ENCODE measurements at places on chromosomes 2 and 18.

DNA sequence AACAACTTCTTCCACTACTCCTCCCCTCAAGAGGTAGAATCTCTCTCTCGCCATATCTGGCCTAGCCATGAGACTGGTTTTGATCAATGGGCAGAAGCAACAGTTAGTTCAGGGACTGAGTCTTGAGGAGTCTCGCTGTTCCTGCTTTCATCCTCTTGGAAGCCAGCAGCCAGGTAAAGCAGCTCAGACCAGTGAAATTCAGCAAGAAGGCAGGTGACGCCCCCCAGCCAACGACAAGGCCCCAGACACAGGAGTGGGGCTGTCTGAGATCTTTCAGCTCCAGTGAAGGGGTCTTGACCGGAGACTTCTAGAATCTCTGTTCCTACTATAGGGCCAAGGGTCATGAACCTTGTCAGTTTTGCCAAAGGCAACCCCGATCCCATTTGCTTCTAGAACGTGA is 39.7 kb upstream of the ACAA2 start:
- DNase-seq: no peak

DNA sequence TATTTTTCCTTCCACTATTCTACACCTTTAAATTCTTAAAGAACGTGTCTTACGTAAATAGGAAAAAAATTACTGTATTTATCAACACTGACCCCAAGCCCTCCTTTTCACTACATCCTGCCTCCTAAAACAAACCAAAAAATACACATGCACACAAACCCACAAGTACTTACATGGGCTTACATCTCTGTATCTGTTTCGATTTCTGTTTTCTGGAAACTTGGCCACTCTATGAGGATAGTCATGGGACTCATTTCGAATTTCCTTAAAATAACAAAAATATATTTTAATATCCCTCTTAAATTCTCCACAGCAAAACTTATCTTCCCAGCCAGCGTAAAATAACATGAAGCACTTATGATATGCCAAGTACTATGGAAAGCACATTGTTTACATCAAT is 25.0 kb downstream of the PTPN2 start:
- DNase-seq: no peak

DNA sequence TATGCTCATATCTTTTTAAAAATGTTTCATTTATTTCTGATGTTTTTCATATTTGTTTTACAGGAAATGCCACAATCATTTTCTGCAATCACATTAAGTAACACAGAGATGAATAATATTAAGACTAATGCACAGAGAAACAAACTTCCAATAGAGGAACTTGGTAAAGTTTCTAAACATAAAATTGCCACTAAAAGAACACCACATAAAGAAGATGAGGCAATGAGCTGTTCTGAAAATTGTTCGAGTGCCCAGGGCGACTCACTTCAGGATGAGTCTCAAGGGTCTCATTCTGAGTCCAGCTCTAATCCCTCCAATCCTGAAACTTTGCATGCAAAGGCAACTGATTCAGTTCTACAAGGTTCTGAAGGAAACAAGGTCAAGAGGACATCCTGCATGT is 70.4 kb downstream of the APLF start:
- no peak for DNase-seq

DNA sequence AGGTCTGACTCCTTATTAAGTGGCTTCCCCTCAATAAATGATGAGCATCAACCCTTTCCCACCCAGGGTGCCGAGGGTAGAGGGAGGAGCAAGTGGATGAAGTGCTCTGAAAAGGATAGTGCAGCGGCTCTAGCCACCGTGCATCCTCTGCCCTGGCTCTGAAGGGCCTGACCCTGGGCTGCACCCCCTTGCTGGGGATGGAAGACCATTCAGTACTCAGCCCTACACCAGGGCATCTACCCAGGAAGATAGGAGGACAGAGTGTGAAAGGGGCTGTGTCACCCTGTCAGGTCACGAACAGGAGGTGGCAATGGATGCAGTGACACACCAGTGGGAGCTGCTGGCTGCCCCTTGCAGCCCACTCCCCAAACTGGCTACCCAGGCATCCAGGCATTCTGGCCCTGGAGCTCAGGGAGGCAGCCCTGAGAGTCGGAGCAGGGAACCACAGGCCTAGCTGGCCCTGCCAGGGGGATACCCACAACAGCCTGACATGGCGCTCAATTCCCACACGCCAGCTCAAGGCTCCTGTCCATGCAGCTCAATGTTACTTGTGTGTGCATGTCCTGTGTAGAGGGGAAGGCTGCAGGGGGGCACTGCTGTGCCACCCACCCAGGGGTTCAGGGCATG is 7.6 kb downstream of the ACTR1B start:
- no peak for DNase-seq

- DNase-seq: no peak
Observed at GRCh38 chr2:200845669-200846325, 18.7 kb downstream of the CLK1 start.

DNA sequence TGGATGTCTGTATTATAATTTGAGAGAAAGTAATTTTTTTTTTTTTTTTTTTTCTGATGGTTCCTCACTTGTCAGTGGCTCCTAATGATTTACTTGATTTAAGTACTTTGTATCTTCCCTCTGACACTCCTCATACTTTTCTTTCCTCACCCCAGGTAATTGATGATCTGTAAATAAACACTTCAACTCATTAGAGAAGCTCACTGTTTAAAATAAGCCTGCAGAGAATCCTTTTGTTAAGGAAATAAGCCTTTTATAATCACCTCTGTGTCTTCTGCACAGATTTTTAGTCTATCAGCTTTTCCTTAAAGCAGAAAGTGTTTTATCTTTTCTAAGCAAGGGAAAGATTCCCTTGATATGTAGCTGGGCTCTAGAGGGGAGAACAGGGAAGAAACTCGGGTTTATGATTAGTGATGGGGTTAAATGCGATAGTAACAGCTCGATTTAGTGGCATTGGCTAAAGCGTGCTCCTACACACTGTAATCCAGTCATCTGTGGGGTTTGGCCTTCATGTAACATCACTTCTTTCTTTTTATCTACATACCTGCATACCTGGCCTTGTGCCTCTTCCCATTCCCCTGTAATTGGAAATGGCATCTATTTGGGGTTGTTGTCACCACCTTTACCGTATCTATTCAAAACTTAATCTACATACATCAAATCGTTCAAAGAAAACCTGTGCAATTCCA is 60.1 kb upstream of the LRRTM1 start:
- DNase-seq: no peak

All from activated T-cell treated with anti-CD3 and anti-CD28 coated beads for 48 hours (primary cell).